Uterus (tissue), 4 donors: ENCODE measurements at places on chromosomes 3 and 15. TPM values are rescaled to one million over a fixed set of nuclear protein-coding genes. Genes with fewer than 3 reads are reported as not detected.

DNA sequence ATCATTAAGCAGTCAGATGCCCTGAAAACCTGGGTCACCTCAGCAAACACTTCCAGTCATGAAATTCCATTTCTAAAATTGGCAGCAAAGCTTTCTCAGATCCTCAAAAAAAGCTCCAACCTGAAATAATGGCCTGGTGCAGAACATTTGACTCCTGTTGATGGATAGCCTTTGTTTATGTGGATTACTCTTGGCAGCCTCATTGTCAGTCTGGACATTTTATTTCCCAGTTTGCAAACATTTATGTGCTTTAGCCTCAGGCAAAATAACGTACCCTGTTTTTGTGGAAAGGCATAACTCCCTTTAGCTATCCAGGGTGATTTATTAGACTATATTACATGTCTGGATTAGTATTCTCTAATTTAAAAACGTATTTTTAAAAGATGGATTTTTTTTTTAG, 53.9 kb downstream of the PXYLP1 start:
- no peak for DNase-seq
- no peaks in the 10 kb centered on the region for H3K27me3 ChIP-seq
- H3K36me3 ChIP-seq: no peaks in the 10 kb centered on the region

GRCh38 chr3:146125951-146126350, 35.0 kb downstream of the PLOD2 start:
- peak overlapping the region; percentile 78 for H3K27ac ChIP-seq
- H3K36me3 ChIP-seq: no peaks in the 10 kb centered on the region
- H3K4me1 ChIP-seq: peaks cover 13% of the 10 kb centered on the region
- H3K27me3 ChIP-seq: no peaks in the 10 kb centered on the region

DNA sequence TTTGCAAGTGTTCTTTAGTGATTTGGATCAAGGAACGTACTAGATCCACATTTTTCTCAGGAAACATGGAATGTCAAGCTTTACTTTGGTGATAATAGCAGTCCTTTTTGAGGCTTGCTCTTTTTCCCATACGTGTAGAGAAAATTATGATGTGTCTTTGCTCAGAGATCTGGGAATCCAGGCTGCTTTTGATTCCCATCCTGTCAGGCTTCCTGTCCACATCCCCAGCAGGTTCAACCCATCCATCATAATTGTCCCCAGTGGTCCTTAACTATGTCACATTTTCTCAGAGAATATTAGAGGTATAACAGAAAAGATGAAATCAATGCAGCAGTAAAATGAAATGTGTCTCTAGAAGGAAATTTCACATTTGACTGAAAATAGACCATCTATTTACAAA, 111.4 kb downstream of the IQCH start:
- H3K4me3 ChIP-seq: no peak overlapping the region
- no peak for DNase-seq
- no peak overlapping the region for H3K27ac ChIP-seq
- no peaks in the 10 kb centered on the region for H3K36me3 ChIP-seq
- no peaks in the 10 kb centered on the region for H3K4me1 ChIP-seq

DNA sequence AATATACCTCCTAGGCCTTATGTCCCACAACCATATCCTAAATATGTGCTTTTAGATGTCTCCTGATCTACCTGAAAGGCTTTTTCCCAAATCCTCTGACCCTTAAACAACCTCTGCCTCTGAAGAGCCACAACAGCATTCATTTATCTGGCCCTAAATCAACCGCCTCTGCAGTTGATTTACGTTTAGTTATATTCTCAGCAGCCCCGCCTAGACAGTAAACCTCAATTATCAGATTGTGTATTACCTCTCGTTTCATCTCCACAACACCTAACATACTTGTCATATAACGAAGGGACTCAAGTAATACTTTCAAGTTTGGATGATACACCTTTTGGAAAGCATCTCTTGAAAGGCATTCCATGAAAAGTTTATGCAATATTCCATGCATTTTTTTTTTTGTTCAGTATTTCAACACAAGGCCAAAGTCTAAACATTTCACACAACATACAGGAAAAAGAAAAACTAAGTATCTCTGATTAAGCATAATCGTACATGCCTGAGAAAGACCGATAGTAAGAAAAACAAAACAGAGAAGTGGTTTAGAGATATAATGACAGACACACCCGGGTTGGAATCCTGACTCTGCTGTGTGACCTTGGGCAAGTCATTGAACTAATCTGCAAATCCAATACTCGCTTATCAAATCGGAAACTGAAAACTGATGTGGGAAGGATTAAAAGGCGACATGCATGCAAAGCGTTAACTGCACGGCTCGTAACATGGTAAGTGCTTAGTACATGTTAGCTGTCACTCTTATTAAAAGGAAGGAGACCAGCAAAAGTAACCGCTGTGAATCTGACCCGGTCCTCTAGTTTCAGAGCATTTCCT, 778 bp downstream of the CRBN start:
- DNase-seq: no peak
- no peaks in the 10 kb centered on the region for H3K36me3 ChIP-seq
- peak overlapping the region; percentile 79 for H3K27ac ChIP-seq
- H3K27me3 ChIP-seq: no peaks in the 10 kb centered on the region

Gene PROS1
- total RNA-seq: 60.3 TPM

Gene ITPKA
- not detected for total RNA-seq
